NCI-H2081 treated with DMSO at 0.1 percent for 48 hours (cell line): ENCODE measurements at places on chromosomes 16 and 17.

DNA sequence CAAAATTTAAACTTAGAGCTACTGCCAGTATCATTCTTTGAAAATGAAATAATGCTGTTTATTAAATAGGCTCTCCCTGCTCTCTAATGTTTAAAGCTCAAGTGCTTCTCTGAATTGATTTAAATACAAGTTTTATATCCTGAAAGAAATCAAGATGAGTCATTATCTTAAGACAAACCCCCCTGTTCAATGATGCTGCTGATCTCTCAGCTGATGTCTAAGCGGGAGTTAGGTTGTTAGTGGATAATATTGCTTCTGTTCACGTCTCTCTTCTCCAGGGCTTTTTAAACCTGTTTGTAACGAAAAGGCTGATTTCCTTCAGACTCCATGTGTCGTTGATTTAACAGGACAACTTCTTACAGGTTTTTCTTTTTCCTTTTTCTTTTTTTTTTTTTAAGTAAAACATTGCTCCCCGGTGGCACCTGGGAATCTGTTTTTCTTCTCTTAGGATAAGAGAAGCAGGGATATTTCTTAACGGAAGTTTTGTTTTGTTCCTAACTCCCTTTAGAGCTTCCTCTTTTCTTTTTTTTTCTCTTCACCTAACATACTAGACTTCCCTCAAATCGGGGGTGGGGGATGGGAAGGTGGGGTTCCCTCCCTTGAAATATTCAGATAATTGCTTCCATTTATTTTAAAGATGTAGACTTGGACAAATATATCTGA, 807 bp upstream of the LYRM9 start:
- no peak for DNase-seq

DNA sequence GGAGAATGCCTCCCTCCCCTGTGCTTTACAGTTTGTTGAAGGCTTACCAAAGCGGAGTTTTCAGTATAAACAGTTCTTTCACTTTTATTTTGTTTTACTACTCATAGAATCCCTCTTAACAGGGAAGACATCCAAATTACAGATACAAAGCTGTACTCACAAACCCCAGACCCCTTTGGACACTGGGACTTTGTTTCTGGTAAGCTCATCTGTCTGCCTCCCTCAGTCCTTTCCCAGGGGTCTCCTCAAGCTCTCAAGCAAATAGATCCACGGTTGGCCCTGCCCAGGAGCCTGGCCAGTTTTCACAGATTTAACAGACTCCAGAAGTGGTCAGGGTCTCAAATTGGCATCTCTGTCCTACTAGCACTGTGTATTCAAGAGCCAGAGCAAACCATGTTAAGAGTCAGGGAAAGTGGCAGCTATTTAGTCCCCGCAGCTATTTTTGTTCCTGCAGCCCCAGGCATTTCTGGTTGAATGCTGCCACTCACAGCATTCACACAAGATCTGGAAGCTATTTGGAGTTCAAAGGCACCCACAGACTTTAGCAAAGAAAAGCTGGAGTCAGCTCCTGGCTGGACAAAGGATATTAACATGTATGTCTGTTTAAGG, 54.2 kb downstream of the TMEM100 start:
- DNase-seq = no peak

DNA sequence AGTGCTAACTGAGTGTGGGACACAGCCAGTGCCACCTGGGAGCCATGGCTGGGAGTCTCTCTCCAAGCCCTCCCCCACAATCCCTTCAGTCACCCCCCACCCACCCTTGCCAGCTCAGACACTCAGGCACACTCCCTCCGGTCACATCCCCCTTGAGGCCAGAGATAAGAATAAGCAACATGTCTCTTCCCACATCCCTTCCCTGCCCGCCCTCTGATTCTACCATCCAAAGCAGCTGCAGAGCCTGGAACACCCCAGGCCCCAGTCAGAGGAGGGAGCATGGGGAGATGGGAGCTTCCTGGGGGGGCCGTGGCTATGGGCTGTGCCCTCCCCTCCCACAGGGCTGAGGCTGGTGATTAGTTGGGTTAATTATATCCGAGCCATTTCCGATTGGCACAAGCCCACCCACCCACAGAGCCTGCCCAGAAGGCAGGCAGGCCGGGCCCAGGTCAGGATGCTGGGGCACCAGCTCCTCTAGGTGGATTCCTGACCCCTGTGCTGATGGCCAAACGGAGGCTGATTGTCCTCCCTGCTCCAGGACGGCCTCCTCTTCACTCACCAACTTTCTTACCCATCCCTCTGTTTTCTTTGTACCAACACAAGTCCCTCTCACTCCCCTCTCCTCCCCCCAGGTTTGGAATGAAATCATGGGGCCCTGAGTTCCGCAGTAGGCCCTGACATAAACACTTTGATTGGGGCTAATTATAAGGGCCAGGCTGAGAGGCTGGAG, 28.6 kb upstream of the MEIOC start:
- peak; percentile 35 for DNase-seq

- no peak for DNase-seq
These were observed 9.0 kb downstream of the CCR7 start for GRCh38 chr17:40556198-40556661.

- no peak for DNase-seq
These were observed 175.5 kb downstream of the SHISA9 start for GRCh38 chr16:13076878-13077277.
